ENCODE measurements at places on chromosomes 1 and 21.

- peak; percentile 50 for DNase-seq
Observed at GRCh38 chr1:117128323-117129079, 7.0 kb upstream of the TRIM45 start.

DNA sequence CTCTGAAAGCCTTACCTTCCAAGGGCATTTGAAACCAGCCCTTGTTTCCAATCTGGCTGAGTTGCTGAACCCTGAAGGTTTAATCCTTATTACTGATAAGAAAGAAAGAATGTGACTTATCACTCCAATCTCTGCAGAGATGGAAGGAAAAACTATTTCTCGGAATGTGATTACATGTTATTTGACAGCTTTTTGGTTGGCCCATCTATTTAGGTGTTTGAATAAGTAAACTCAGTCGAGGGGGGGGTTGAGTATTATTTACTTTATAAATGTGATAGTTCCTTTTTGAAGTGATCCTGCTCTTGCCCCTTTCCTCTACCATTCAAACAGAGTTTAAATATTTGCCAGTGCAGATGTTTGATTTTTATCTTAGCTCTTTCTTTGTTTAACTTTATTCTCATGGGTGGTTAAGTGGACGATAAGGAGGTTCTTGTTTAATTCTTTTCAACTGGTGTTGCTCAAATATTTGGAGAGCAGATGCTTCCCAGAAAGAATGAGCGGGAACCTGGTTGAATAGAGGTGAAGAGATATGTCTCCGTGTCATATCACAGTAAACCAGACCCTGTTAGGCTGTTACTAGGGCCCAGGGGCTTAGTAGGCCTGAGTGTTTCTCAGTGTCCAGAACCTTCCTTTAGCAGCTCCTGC, 126.1 kb downstream of the CACHD1 start:
- DNase-seq: no peak

DNA sequence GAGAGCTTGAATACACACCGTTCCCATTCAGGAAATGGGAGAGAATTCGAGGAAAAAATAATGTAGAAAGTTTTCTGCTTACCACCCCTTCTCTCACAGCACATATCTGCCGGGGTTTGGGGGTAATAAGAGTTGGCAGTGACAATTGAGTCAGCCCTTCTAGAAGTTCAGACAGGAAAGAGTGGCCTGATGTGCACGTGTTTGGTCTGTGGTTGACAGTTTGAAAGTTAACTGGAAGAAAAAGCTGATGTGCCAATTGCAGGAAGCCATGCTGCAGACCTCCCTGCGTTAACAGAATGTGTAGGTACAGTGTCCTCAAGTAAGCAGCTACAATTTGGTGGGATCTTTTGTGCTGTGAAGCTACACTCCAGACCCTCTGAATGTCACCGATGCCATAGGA, 50.9 kb downstream of the DHX9 start:
- DNase-seq: peak; percentile 33

GRCh38 chr1:178434899-178435435, 61.8 kb downstream of the CLEC20A start:
- DNase-seq: no peak

GRCh38 chr1:6645018-6645417, 20.4 kb downstream of the THAP3 start:
- no peak for DNase-seq

DNA sequence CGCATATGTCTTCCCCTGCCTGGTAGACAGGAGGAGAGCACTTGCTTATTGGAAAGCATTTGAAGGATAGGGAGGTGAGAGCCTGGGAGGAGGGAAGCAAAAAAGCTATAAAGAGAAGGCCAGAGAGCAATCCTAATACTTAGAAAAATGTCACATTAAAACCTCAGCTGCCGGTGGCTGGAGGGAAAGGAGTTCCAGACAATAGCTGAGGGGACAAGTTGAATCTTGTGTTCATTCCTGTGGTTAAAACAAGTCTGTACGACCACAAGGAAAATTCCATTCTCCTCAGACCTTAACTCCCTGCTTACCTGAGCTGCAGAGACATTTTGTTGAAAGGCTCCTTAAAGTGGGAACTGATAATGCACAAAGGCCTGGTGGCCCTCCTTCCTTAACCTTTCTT, 218.8 kb upstream of the CAMK1G start:
- DNase-seq: no peak
